CD4-positive, alpha-beta T cell treated with Interferon alpha-2 for 1 hour (primary cell): ENCODE measurements at places on chromosomes 3 and 15.

GRCh38 chr3:20225769-20226168 lies 39.8 kb upstream of the SGO1 start:
- DNase-seq: no peak

DNA sequence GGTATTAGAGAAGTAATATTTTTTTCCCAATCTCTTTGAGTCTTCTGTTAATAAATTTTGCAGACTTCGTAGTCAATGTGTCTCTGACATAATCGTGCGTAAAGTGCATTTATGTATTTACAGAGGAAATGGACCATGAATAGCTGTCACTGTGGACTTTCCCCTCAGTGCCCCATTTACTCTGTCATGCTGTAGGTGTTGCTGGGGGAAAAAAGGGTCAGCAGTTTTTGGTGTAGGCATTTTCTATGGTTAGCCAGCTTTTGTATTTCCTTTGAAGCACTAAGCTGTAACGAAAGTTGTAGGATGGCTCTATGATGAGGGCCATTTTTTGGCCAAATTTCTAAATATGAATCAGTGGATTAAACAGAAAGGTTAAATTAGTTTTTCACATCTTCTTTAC lies 598.4 kb downstream of the FGF12 start:
- DNase-seq: no peak

GRCh38 chr3:23648326-23648995 lies 157.3 kb upstream of the UBE2E1 start:
- no peak for DNase-seq

DNA sequence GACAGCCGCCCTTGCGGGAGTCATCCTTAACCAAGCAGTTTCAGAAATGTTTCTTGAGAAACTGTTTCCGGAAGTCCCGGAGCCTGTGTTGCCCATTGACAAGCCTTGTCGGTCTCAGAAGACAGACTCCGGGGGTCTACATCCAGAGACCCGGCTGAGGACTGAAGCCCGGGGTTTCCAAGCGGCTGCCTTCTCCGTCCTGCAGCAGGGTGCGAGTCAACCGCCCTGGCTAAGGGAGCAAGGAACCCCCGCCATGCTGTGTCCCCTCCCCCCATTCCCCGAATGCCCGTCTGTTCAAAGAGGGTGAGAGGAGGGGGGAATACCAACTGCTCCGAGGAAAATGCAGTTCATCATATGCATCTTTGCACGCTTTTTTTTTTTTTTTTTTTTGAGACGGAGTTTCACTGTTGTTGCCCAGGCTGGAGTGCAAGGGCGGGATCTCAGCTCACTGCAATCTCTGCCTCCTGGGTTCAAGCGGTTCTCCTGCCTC lies 61.6 kb downstream of the ATP1B3 start:
- no peak for DNase-seq

- no peak for DNase-seq
Observed at GRCh38 chr3:8607234-8608040, 37.2 kb downstream of the SSUH2 start.

DNA sequence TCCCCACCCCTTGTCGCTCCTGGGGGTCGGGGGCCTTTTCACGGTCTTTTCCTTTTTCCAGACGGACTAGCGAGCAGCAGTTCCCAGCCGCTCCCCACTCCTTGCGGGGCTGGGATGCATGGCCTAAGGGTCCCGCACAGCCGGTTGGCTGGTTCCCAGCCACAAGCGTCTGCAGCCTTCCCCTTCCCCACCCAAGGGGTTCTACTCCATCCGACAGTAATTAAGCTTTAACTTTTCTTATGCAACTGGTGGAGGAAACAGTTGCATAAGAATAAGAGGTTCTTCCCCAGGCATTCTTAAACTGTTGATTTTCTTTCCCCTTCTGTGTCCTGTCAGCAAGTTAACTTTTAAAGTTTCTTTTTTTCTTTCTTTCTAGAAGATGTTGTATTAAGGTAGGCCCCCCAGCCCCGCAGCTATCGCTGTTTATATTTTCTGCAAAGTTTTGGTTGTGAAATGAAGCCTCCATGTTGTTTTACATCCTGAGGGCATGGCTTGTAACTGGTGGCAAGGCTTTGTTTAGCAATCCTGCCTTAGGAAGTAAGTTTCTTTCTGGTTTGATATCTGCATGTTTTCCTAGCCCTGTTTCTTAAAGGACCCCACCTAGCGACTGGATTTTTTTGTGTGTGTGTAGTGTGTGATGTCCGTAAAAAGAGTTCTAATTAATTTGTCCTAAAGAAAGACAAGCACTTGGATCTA lies 207.5 kb downstream of the ZNF385D start:
- no peak for DNase-seq

DNA sequence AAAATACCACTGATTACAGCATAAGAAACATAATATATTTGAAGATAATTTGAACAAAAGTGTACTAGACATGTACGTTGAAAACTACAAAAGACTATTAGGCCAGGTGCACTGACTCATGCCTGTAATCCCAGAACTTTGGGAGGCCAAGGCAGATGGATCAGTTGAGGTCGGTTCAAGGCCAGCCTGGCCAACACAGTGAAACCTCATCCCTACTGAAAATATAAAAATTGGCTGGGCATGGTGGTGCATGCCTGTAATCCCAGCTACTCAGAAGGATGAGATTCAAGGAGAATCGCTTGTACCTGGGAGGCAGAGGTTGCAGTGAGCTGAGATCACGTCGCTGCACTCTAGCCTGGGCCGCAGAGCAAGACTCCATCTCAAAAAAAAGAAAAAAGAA lies 36.2 kb upstream of the FNDC3B start:
- no peak for DNase-seq

- DNase-seq: no peak
Observed at GRCh38 chr15:78212008-78212407, 22.4 kb downstream of the ACSBG1 start.

DNA sequence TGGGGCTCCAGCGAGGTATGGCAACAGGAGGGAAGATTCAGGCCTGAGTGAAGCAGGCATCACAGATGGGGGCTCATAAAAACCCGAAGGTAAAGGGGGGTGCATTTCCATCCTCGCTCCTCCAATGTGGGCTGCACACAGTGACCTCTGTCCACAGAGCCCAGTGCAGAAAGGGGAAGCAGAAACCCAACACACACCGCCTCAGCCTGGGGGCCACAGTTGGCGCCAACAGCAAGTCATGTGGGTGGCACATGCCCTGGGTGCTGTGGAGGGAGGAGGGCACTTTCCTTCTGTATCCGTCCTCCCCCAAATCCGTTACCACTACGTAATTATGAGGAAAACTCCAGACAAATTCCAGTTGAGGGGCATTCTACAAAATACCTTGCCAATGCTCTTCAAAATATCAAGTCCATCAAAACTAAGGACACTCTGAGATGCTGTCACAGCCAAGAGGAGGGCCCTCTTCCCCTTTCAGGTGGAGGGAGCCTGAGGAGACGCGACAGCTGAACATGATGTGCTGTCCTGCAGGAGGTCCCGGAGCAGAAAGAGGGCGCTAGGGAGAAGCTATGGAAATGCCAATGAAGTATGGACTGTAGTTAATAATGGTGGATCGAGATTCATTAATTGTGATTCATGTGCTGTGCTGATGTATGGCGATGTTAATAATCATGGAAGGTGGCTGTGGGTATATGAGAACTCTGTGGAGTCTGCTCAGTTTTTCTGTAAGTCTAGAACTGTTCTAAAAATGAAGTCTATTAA lies 16.4 kb downstream of the APBA2 start:
- no peak for DNase-seq

DNA sequence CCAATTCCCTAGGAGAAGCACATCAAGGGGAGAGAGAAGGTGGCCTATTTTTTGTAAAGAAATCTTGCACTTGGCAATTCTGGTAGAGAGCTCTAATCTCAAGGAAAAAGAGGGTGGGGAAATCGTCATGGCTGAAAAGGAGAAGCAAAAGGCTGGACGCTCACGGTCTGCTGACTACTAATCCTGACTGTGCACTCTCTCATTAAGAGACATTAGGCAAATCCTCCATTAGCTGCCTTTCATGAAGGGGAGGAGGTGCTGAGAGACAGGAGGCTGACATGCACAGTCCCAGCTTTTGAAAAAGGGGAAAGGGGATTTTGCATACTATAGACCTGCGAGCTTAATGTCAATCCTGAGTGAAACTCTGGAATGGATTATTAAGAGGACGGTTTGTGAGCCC lies 170.0 kb downstream of the NR2F2 start:
- DNase-seq: no peak

GRCh38 chr15:46956456-46956855 lies 760.8 kb upstream of the SEMA6D start:
- DNase-seq: no peak

DNA sequence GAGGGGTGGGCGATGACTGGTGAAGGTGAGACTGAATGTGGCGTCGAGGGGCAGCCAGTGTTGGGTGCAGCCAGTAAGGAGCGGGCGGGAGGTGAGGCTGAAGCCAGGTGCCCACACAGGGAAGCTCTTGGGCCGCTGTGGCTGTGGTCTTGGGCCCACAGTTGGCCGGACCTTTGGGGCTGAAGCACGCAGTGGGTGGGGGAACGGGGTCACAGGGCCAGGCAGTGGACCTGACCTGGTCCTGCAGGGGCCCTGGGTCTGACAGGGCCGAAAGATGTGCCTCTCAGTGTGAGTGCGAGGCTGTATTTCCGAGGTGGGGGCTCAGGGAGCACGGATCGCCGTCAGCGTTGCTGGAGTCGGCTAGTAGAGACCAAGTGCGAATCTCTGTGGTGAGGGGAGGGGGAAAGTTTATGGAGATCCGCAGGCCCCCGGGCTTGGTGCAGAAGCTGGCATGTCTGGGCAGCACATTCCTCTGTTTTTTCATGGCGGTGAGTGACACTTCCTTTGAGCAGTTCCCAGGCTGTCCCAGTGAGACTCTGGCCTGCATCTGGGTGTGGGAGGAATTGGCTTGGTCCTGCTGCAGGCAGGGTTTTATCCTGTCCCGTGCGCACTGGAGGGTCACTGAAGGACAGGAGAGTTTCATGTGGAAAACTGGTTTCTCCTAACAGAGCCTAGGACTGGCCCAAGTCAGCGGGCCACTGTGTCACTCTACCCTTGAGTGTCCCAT lies 100.8 kb downstream of the TMEM266 start:
- DNase-seq: no peak

GRCh38 chr3:107752202-107752990 lies 229.6 kb downstream of the BBX start:
- no peak for DNase-seq

DNA sequence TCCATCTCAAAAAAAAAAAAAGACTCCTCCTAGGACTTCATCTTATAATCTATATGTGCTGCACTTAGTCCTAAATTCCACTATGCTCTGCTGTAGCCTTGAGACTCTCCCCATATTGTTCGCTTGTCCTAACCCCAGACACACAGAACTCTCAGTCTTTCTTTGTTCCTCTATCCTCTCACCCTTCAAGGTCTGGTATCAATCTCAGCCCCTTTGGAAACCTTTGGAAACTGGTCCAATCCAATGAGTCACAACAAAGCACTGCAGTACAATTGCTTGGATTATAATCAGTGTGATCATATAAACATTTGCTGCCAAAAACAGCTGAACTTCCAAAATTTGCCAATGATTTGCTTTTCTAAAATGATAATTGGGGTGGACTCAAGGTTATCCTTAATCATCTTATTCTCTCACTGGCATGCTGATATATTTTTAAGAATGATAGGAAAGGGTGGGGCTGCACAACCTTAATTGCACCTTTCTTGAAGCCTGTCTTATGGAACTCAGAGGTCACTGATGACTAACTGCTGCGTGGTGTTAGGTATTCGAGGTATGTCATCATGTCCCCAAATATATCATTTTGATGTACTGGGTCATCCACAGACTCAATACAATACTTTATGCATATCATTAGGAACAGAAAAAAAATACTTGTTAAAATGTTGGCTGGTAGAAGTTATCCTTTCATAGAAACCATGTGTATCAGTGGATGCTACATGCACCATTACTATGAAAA lies 756.7 kb downstream of the NR2F2 start:
- DNase-seq: no peak

- DNase-seq: no peak
Observed at GRCh38 chr3:63159764-63160163, 118.3 kb upstream of the SYNPR start.

GRCh38 chr3:117407317-117407716 lies 697.7 kb downstream of the TUSC7 start:
- DNase-seq: no peak

GRCh38 chr15:27731776-27732175 lies 367.3 kb downstream of the OCA2 start:
- no peak for DNase-seq

DNA sequence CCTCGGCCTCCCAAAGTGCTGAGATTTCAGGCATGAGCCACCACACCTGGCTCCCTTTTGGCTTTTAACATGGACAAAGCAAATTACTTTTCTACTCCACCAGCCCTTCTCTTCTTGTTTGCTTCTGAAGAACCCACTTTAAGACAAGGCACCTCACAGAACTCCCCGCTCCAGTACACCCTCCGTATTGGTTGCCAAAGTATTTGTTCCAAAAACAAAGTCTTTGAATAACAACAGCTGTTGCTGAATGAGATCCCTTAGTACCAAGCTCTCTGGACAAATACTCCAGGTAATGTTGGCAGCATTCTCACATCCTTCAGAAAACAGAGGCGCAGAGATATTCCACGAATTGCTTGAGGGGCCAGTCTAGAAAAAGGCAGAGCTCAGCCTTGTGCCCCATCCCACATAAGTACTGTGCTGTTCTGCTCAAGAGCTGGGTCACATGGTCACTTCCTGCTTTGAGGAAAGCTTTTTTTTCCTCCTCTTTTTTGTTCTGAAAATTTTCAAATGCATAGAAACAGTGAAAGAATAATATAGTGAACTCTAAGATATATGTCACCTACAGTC lies 7.3 kb upstream of the CHCHD6 start:
- no peak for DNase-seq

- DNase-seq: no peak
Observed at GRCh38 chr3:59866076-59866475, 816.3 kb upstream of the CFAP20DC start.

GRCh38 chr3:73597476-73597875 lies 27.3 kb downstream of the PDZRN3 start:
- DNase-seq: no peak

DNA sequence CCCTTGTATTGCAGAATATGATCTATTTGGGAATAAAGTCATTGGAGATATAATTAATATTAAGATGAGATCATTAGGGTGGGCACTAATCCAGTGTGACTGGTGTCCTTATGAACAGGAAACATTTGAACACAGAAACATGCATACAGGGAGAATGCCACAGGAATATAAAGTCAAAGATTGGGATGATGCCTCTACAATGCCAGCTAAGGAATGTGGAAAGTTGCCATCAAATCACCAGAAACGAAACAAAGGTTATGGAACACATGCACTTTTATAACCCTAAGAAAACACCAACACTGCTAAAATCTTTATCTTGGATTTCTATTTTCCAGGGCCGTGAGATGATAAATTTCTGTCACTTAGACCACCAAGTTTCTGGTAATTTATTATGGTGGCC lies 442.4 kb upstream of the BCHE start:
- DNase-seq: no peak
